ENCODE measurements at places on chromosomes 3 and 15. TPM values are rescaled to one million over a fixed set of nuclear protein-coding genes. Genes with fewer than 3 reads are reported as not detected.

AGBL1 gene
- total RNA-seq, result not detected

CTXN2 gene
- 0.11 TPM for total RNA-seq

TMEM207 gene
- total RNA-seq, result not detected

WDR93 gene
- total RNA-seq, result not detected

HIGD2B gene
- total RNA-seq, result not detected

SCN5A gene
- total RNA-seq, result 8.0 TPM

ABTB1 gene
- total RNA-seq, result 6.2 TPM

SEMA6D gene
- total RNA-seq, result 15.8 TPM

TIGIT gene
- total RNA-seq, result not detected

ENTPD3 gene
- total RNA-seq, result not detected

SLC12A1 gene
- 0.04 TPM for total RNA-seq

GRCh38 chr15:80036071-80036470 is 23.4 kb upstream of the ZFAND6 start:
- no peaks in the 10 kb centered on the region for H3K27me3 ChIP-seq
- peaks cover 5% of the 10 kb centered on the region for H3K4me1 ChIP-seq
- no peak for DNase-seq
- no peak overlapping the region for H3K27ac ChIP-seq

- H3K27me3 ChIP-seq, result no peaks in the 10 kb centered on the region
- DNase-seq, result peak; percentile 91
- no peak overlapping the region for H3K27ac ChIP-seq
- H3K36me3 ChIP-seq, result peaks cover 3% of the 10 kb centered on the region
- no peaks in the 10 kb centered on the region for H3K4me1 ChIP-seq
- H3K4me3 ChIP-seq, result no peak overlapping the region
Measured at GRCh38 chr15:89971592-89971997, 29.5 kb upstream of the ZNF710 start.

DNA sequence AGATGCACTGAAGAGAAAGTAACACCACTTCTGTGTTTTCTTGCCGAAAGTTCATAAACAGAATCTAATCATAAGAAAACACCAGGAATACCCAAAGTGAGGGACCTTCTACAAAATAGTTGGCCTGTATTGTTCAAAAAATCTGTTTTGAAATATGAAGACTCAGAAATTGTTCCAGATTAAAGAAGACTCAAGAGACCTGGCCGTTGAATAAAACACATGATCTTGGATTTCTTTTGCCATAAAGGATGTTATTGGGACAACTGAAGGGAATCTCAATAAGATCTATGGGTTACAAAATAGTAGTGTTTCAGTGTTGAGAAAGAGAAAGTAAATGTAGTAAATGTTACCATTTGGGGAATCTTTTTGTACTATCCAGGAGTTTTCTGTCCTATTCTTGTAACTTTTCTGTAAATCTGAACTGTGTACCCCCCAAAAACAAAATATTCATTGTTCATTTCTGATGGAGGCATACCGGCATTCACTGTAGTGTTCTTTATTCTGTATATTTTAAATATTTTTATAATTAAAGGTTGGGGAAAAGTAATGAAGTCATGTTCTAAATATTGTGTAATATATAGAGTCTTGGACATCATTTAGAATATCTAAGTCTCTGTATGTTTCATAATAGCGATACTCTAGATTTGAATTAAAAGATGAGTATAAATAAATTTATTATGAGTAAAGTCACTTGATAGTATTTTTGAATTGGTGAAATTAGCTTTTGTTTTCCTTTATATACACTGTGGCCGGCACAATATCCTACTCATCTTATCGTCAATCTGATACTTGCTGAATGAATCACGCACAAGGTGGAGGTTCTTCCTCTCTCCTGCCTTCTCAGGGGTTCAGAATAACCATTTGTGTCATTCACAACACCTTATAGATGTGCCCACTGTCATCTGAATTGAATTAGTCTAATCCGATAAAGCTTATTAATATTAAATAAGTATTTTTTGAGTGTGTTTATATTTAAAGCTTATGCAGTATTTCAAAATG is 66.7 kb downstream of the TRAK1 start:
- H3K27me3 ChIP-seq, result no peaks in the 10 kb centered on the region
- DNase-seq, result no peak
- H3K27ac ChIP-seq, result no peak overlapping the region
- H3K4me1 ChIP-seq, result 0 out of 2 replicates have a peak, but pooled peaks cover 4% of the 10 kb centered on the region
- no peak overlapping the region for H3K4me3 ChIP-seq

DNA sequence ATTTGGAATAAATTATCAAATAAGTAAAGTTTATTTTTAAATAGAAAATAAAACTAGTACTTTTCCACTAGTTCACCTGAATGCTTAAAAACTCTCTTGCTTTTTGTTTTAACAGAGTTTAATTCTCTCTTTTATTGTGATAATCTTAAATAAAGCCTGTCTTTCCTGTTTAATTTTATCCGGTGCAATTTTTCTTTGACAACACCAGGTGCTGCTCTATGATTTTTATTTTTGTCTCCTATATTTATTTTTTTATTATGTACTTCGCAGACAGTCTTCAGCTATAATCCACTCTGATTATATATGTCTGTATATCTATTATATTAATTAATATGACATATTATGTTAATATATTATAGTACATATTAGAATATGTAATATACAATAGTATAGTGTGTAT is 1293.0 kb upstream of the EPHA6 start:
- no peak overlapping the region for H3K27ac ChIP-seq
- H3K4me3 ChIP-seq, result no peak overlapping the region
- no peaks in the 10 kb centered on the region for H3K36me3 ChIP-seq
- H3K27me3 ChIP-seq, result no peaks in the 10 kb centered on the region
- no peak for DNase-seq

DNA sequence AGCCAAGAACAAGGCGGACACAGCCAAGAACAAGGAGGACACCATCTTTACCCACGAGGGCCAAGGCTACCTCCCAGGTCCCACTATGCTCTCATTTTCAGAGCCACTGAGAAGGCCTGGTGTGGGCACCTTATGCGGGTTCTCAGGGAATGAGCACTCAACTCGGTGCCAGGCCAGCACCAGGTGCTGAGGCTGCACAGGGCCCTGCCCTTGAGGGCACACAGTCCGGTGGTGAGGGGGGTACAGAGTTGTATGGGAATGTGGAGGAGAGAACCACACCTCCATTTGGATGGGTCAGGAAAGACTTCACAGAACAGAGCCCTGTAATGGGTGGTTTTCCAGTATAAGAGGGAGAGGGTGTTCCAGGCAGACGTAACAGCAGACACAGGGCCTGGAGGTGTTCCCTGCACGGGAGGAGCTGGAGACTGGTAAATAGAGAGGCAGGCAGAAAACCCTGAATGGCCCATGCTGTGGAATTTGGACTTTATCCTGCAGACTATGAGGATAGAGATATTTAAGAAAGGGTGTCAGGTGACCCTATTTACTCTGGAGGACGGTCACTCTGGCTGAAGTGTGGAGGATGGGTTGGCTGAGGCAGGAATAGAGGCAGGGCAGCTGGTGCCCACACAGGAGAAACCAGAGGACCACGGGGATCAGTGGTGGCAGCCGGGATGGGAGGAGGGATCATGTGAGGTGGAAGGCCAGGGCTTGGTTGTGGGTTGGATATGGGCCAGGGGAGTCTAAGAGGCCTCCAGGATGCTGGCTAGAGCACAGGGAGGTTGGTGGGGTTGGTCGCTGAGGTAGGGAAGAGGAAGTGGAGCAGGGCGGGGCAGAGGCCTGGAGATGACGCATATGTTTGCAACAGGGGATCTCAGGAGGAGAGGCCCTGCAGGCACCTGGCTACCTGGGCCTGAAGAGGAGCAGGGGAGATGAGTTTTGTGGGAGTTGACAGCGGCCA is 34.6 kb downstream of the CRABP1 start:
- H3K36me3 ChIP-seq, result no peaks in the 10 kb centered on the region
- no peaks in the 10 kb centered on the region for H3K4me1 ChIP-seq
- H3K27me3 ChIP-seq, result no peaks in the 10 kb centered on the region
- H3K4me3 ChIP-seq, result no peak overlapping the region
- DNase-seq, result peak; percentile 49

- DNase-seq, result peak; percentile 88
- H3K36me3 ChIP-seq, result peaks cover 3% of the 10 kb centered on the region
- no peaks in the 10 kb centered on the region for H3K27me3 ChIP-seq
- H3K4me3 ChIP-seq, result no peak overlapping the region
- H3K27ac ChIP-seq, result no peak overlapping the region
Measured at GRCh38 chr15:98727115-98728040, 79.0 kb downstream of the IGF1R start.

DNA sequence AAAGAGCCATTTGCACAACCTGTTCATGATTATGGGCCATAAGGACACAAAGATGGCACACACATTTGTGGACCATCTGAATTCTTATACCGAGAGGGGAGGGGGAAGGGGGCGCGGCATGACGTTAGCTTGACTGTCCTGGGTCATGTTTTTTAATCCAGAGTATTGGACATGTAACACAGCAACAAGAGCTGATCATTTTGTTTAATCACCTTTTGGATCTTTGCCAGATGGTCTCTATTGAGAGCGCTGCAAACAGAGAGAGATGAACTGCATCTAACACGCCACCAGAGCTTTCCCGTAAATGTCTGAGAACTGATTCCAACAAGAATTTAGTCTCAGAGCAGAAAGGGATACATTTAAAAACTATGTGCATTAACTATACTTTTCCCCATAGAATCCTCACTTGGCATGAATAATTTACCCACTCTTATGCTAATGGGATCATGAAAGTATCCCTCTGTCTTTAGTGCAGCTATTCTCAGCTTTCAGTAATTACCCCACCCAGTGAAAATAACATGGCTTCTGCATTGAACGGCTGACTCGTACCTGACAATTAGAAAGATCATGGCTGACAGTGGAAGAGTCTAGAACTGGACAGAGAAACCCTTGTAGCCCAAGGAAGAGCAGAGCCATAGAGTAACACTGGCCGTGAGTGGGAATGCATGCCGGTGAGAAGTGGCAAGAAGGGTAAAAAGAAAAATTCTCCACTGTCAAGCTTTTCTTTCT is 22.6 kb downstream of the MEIS2 start:
- no peaks in the 10 kb centered on the region for H3K36me3 ChIP-seq
- no peaks in the 10 kb centered on the region for H3K27me3 ChIP-seq
- DNase-seq, result no peak
- H3K4me1 ChIP-seq, result no peaks in the 10 kb centered on the region

- no peaks in the 10 kb centered on the region for H3K4me1 ChIP-seq
- H3K4me3 ChIP-seq, result no peak overlapping the region
- H3K27ac ChIP-seq, result no peak overlapping the region
- DNase-seq, result peak; percentile 82
- H3K27me3 ChIP-seq, result no peaks in the 10 kb centered on the region
- H3K36me3 ChIP-seq, result peaks cover 3% of the 10 kb centered on the region
Measured at GRCh38 chr15:69478259-69478781, 25.7 kb downstream of the RPLP1 start.

GRCh38 chr3:117837391-117837790 is 1127.8 kb downstream of the TUSC7 start:
- no peaks in the 10 kb centered on the region for H3K4me1 ChIP-seq
- no peak overlapping the region for H3K4me3 ChIP-seq
- H3K27ac ChIP-seq, result no peak overlapping the region
- no peaks in the 10 kb centered on the region for H3K36me3 ChIP-seq
- DNase-seq, result no peak

- H3K36me3 ChIP-seq, result no peaks in the 10 kb centered on the region
- H3K27me3 ChIP-seq, result no peaks in the 10 kb centered on the region
- H3K4me1 ChIP-seq, result no peaks in the 10 kb centered on the region
- no peak overlapping the region for H3K4me3 ChIP-seq
- DNase-seq, result no peak
Measured at GRCh38 chr3:103966749-103967148, 1400.0 kb upstream of the ALCAM start.

DNA sequence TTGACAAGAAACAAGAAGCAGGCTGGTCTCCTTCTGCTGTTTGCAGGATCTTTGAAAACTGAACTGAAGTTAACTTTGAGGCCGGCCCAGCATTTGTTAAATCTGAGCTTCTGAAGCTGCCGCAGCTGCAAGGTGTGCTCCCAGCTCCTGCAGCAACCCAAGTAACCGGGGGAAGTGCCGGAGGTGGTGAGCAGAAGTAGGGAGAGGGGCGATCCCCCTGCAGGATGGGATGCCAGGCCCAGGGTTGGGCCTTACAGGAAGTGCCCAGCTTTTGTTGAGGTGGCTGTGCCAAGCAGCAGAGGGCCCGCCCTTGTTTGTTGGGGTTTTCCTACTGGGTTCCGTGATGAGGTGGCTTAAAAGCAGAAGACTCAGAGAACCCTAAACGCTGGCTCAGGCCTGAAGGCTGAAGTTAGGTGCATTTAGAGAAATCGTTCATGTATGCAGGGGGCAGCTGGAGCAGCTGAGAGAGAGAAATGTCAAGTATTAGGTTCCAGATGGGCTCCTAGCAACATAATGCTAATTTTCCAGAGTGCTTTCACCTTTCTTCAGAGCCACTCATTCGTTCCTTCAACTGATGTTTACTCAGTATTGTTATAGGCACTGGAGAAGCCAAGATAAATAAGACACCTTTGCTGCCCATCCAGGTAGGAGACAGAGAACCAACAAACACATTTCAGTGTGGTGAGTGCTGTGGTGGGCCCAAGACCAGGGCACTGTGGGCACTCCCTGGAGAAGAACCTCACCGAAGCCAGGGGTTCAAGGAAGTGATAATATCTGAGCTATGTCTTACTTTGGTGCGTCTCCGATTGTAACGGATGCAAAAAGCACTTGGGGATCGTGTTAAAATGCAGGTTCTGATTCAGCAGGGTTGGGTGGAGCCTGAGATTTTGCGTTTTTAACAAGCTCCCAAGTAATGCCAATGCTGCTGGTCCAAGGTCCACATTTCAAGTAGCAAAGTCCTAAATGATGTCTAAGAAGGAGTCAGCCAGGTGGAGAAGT is 42.2 kb upstream of the PLCL2 start:
- peak; percentile 47 for DNase-seq
- no peak overlapping the region for H3K27ac ChIP-seq
- H3K36me3 ChIP-seq, result no peaks in the 10 kb centered on the region
- no peak overlapping the region for H3K4me3 ChIP-seq

- H3K36me3 ChIP-seq, result no peaks in the 10 kb centered on the region
- H3K27me3 ChIP-seq, result no peaks in the 10 kb centered on the region
- no peak overlapping the region for H3K4me3 ChIP-seq
- H3K27ac ChIP-seq, result no peak overlapping the region
Measured at GRCh38 chr3:101148001-101148400, 154.8 kb upstream of the ABI3BP start.

GRCh38 chr3:190305406-190305805 is 16.8 kb downstream of the CLDN1 start:
- no peak overlapping the region for H3K27ac ChIP-seq
- DNase-seq, result no peak
- H3K4me3 ChIP-seq, result no peak overlapping the region

- H3K27me3 ChIP-seq, result no peaks in the 10 kb centered on the region
- no peaks in the 10 kb centered on the region for H3K4me1 ChIP-seq
- H3K4me3 ChIP-seq, result no peak overlapping the region
- H3K36me3 ChIP-seq, result no peaks in the 10 kb centered on the region
Measured at GRCh38 chr15:68023307-68024101, 30.6 kb upstream of the PIAS1 start.

GRCh38 chr3:151306168-151306810 is 10.3 kb downstream of the GPR87 start:
- no peak for DNase-seq
- no peaks in the 10 kb centered on the region for H3K36me3 ChIP-seq
- H3K27me3 ChIP-seq, result no peaks in the 10 kb centered on the region
- peaks cover 12% of the 10 kb centered on the region for H3K4me1 ChIP-seq
